HTR-8/SVneo (cell line): ENCODE measurements at places on chromosomes 16 and 17.

- DNase-seq = no peak
Observed at GRCh38 chr17:5794881-5795506, 210.7 kb upstream of the NLRP1 start.

DNA sequence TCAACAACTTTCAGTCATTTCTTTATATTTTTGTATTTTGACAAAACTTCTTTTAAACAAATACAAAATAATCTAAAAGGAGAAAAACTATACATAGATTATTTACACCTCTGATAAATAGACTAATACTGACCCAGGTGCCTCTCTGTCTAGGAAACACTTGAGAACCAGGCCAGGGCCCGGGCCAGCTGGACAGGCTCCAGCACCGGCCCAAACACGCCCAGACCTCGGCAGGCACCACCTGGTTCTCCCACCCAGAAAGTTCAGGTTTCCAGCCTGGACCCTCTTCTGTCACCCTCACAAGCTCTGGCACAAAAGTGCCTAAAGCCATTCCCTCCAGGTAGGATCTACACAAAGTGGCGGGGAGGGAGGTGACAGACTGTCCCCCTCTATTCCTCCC, 97.0 kb upstream of the DNAH17 start:
- no peak for DNase-seq

DNA sequence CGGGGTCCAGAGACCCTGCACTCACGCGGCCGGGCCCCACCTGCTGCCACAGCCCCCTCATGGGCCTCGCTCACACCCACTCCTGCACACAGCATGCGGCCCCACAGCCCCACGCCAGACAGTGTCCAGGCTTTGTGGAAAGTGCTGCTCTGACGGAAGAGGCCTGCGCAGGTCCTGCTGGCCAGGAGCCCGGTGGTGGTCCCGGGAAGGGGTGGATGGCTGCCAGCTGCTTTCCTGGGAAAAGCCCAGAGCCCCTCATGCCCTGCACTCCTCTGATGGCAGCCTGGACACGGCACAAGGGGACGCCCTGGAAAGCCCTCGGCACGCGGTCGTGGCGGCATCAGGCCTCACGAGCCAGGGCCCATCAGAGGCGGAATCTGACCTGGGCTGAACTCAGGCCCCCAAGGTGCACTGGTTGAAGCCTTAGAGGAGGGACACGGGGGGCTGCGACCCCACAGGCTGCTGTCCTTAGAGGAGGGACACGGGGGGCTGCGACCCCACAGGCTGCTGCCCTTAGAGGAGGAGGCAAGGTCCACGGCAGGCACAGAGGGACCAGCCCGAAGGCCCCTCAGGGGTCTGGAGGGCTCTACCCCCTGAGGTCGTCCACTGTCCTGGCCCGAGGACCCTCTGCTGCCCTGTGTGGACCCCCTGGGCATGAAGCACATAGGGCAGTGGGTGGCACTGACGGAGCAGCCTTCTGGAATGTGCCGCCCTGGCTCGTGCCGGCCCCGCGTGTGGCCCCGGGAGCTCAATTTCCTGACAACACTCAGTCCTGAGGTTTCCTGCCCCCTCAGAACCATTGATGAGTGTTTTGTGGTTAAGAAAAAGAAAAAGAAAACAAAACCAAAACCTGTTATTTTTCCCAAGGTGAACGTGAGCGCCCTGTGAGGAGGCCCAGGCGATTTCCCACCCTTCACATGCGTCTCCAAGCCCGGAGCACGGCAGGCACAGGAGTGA, 22.1 kb downstream of the SOX8 start:
- DNase-seq = no peak

- no peak for DNase-seq
Observed at GRCh38 chr17:82060614-82061013, 5.0 kb downstream of the DUS1L start.

- no peak for DNase-seq
Observed at GRCh38 chr16:22681554-22682291, 132.2 kb upstream of the HS3ST2 start.

DNA sequence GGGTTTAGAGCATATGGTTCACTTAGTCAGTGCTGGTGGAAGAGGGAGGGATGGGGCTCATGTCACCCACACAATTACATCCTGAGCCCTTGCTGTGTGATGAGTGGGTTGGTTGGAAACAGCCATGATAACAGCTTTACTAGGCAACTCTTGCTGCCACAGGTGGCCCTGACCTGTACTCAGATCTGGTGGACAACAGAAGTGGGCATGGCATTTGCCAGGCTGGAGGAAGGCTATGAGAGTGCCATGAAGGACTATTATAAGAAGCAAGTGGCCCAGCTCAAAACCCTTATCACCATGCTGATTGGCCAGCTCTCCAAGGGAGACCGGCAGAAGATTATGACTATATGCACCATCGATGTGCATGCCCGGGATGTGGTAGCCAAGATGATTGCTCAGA, 105.8 kb downstream of the DNAH9 start:
- no peak for DNase-seq

DNA sequence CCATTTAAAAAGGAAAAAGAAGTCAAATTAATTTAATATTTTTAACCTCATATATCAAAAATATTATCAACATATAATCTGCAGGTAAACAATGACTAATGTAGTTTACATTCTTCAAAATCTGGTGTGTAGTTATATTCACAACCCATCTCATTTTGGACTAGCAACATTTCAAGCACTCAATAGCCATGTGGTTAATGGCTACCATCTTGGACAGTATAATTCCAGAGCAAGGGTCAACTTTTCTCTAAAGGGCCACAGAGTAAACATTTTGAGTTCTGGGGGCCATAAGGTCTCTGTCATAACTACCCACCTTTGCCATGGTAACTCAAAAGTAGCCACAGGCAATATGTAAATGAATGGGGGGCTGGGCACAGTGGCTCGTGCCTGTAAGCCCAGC, 153.9 kb downstream of the PARN start:
- DNase-seq = no peak

DNA sequence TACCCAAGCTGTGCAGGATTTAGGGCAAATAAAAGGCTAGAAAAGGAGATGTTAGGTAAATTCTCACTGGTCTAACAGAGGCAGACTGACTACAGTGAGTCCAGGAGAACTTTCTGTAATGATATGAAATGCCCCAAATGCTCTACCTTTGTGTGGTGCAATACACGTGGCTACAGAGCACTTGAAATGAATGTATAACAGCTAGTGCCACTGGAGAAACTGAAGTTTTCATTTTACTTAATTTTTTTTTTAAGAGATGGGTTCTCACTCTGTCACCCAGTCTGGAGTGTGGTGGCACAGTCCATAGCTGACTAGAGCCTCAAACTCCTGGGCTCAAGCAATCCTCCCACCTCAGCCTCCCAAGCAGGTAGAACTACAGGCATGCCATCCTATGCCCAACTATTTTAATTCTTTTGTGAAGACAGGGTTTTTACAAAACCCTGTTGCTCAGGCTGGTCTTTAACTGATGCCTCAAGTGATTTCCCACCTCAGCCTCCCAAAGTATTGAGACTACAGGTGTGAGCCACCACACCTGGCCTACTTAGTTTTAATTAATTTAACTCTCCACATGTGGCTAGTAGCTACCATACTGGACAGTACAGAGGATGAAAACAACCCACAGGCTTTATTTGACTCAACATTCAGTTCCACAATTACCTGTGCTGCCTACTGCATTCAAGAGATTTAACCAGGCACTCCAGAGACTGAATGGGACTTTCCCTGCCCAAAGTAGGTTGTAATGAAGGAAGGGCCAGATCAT, 84.8 kb upstream of the PLEKHM1 start:
- no peak for DNase-seq

DNA sequence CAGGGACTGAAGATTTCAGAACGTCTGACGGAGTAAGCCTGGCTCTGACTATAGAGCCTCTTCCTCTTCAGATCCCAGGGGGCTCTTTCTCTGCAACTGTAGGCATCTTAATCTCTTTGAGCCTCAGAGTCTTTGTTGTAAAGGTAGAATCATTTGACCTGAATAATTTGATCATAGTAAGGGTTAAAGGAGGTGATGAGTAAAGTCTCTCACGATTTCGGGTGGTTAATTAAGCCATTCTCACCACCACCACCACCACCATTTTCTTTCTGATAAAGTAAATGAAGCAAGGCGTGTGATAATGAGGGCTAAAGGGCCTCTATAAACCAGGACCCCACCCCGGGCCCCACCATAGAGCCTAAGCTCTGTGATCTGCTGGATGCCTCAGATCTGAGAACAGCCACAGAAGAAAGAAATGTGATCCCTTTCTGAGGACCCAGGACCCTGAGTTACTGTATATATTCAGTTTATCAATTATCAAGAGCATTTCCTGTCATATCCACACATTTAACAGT, 33.0 kb upstream of the ADAMTS18 start:
- DNase-seq = no peak

GRCh38 chr17:63503341-63503705, 19.8 kb upstream of the KCNH6 start:
- no peak for DNase-seq

- no peak for DNase-seq
Observed at GRCh38 chr17:41103896-41104295, 1.3 kb upstream of the KRTAP4-9 start.

- DNase-seq = no peak
Observed at GRCh38 chr16:26983426-26983825, 83.3 kb upstream of the C16orf82 start.

GRCh38 chr17:21286066-21286770, 1.7 kb downstream of the MAP2K3 start:
- DNase-seq = peak; percentile 99

- no peak for DNase-seq
Observed at GRCh38 chr16:58753711-58754134, 19.6 kb upstream of the GOT2 start.
